Pulmonary artery endothelial cell (primary cell): ENCODE measurements at places on chromosomes 7 and 10.

DNA sequence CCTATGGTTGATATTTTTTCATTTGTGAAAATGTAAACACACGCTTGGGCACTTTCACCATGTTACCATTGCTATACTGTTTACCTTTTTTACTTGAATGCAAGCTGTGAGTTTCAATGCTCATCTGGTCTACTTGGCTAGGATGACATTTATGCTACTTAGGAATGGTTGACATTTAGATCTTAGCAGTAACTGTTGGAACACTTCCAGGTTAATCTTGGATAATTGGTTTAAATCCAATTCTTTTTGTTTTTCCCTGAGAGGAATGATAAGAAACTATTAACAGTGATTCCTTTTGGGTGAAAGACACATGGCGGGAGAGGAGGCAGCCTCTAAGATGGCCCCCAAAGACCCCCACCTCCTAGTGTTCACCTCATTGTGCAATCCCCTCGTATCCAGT is 51.4 kb upstream of the AMPH start:
- no peak for DNase-seq

DNA sequence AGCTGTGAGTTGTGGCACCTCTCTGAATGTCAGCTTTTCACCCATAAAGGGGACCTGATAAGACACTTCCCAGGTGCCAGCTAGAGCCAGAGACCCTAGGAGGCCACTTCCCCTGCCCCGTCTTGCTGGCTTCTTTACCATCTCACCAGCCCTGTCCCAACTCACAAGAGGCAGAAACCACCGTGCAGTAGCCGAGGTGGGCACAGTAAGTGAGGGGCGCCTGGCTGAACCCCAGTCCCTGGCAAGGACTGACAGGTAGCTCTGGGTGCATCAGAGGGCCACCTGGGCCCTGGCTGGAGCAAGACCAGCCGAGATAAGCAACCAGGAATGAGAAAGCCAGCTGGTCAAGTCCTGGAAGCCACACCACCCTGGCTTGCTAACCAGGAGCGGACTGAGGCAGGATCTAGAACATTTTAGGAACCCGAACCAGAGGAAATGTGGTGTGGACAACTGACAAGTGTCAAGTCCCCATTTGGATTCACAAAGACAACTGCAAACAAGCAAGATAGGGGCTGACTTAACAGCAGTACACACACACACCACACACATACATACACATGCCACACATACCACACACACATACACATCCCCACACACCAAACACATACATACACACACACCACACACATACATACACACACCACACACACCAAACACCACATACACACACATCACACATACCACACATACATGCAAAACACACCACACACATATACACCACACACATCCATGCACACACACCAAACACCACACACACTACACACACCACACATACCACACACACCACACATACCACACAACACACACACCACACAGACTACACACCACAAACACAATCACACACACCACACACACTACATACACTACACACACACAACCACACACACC is 20.8 kb downstream of the OGDHL start:
- DNase-seq: no peak

DNA sequence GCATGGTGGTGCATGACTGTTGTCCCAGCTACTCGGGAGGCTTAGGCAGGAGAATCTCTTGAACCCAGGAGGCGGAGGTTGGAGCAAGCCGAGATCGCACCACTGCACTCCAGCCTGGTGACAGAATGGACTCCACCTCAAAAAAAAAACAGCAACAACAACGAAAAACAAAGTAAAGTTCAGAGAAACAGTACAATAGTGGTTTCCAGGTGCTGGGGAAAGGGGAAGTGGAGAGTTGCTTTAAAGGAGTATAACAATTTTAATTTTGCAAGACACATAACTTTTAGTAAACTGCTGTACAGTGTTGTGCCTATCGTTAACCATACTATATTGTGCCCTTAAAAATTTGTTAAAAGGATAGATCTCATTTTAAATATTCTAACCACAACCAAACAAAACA is 662.7 kb upstream of the POT1 start:
- no peak for DNase-seq

- DNase-seq: no peak
These were observed 401.1 kb downstream of the DGKB start for GRCh38 chr7:14501436-14501835.

GRCh38 chr10:69385454-69386350 is 31.0 kb downstream of the TACR2 start:
- DNase-seq: no peak

DNA sequence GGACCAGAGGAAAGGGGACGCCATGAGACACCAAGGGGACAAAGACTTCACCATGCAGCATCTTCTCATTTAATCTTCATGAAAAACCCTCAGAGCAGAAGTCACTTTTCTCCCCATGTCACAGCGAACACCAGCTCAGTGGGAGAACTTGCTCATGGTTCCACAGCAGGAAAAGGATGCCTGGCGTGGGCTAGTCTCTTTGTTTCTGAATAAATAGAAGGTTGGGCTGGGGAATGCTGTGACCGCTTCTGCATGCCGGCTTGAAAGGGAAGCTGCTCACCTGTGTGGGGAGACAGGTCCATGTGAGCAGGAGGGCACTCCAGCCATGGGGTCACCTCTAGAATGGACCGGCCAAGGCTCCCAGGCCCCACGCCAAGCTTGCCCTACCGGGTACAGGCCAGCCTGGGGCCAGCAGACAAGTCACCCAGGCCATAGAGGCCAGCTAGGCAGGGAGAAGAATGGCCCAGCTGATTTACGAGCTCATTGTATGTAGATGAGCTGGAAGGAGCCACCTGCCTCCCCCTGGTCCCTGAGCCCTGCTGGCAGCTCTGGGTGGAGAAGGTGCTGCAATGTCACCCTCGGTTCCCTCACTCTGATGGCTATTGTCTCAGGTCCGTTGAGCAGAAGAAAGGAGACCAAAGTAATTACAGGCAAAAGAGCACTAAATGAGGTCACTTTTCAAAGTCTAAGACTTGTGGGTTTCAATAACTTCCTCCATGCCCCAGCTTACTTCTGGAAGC is 82.0 kb upstream of the PDZD8 start:
- DNase-seq: no peak
